NCI-H460 (cell line): ENCODE measurements at places on chromosomes 4 and X. TPM values are rescaled to one million over a fixed set of nuclear protein-coding genes. Genes with fewer than 3 reads are reported as not detected.
A peak's percentile ranks its signal among the peaks of the same experiment; 100 is the strongest.

GRCh38 chr4:167785523-167785922, 306.8 kb upstream of the ANXA10 start:
- DNase-seq, result no peak

- no peak for DNase-seq
Measured at GRCh38 chrX:22203186-22203585, 69.5 kb upstream of the CBLL2 start.

- DNase-seq, result no peak
Measured at GRCh38 chr4:37646247-37646646, 39.9 kb downstream of the RELL1 start.

DNA sequence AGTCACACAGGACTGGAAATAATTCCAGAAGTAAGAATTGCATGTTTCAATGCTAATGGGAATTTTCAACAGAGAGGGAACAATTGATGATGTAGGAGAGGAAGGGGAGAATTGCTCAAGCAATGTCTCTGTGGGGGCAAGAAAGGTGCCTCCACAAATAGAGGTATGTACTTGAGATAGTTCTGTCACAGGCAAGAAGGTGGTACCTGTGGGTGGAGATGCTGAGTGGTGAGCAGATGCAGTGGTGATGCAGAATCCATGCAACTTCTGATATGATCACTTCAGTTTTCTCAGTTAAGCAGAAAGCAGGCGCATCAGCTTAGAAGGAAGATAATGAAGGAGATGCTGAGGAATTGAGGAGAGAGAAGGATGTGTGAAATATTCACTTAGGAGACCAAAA, 55.1 kb upstream of the SEC24B start:
- no peak for DNase-seq

GRCh38 chr4:183256756-183257385, 63.2 kb downstream of the CLDN22 start:
- peak; percentile 30 for DNase-seq

GRCh38 chrX:15043538-15043937, 170.3 kb downstream of the MOSPD2 start:
- DNase-seq, result no peak

DNA sequence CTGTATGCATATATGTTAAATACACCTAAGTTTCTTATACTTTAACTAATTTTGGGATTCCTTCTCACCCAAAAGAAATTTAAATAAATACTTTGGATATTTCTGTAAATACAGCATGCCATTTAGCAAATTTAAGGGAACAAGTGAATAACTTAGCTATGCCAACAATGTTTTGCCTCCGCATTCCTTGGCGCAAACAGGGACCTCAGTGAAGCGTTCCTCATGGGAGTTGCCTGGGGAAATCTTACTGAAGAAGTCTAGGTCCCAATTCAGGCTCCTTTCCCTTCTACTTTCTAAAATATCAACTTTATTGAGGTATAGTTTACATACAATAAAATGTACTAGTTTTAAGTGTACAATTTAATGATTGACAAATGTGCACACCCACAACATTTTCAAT, 25.0 kb downstream of the COL4A5 start:
- DNase-seq, result no peak

The RNF212 gene
- total RNA-seq, result 9.9 and 13.3 TPM in 2 replicates

The PPP2R2C gene
- total RNA-seq, result 14.9 and 17.6 TPM in 2 replicates

DNA sequence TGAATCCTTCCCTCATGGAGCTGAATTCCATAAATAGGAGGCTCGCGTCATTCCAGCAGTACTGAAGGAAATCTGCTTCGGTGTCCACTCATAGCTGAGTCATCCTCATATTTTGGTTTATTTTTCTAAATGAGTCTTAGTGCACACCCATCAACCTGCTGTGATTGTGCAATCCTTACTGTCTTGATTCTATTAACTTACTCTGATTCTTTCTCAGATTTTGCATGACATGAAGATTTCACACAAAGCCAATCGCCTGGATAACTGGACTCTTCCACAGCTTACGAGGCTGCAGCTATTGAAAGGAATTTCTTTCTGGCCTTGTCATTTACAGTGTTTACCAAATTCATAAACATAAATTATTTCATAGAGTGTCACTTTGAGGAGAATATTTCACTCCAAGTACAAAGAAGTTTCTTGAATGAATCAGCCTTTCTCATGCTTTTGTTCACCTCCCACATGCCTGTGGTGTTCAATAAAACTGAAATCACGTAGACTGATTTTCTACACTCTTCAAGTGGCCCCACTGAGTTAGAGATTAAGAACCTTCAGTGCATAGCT, 207.6 kb upstream of the SLITRK2 start:
- DNase-seq, result peak; percentile 66

DNA sequence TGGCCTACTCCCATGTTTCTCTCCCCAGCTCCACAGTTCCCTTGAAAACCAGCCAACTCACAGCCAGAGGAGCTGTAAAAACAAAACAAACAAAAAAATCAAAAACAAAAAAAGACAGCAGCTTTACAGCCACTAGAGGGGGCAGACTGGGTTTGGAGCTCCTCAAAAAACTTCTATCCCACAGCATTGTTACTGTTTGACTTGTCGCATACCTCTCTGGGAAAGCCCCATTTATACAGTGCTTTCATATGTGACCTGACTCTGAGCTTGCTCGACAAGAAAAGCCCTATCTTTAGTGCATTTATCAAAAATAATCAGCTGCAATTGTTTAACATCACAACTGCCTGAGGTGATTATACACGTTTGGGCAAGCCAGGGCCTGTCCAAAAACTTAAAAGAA, 21.6 kb downstream of the TSPAN6 start:
- peak; percentile 43 for DNase-seq

- peak; percentile 56 for DNase-seq
Measured at GRCh38 chrX:153032397-153033118, 23.7 kb upstream of the PNMA3 start.

The BCORL1 gene
- total RNA-seq, result 2.0 and 2.8 TPM in 2 replicates

DNA sequence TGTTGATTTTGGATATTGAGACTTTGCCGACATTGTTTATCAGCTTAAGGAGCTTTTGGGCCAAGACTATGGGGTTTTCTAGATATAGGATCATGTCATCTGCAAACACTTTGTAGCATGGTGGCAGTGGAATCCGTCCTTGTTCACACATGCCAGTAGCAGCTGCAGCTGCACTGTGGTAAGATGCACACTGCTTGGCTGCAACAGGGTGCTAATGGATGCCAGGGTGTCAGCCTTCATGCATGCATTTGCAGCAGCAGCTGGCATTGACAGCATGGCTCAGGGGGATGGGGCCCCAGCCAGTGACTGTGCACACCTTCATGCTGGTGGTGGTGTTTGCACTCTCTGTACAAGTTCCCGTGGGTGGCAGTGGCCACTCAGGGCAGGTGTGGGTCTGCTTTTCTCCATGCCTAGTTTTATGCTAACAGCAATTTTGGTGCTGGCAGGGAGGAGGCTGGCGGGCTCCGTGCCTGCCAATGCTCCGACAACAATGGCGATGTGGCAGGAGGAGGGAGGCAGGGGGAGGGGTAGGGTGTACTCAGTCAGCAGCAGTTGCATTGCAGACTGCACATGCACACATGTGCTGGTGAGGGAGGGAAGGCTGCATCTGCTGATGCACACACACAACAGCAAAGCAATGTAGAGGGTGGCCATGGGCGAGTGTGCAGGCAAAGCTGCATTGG, 37.5 kb downstream of the BEX3 start:
- DNase-seq, result no peak

The SORCS2 gene
- total RNA-seq, result not detected in 2 replicates

- DNase-seq, result no peak
Measured at GRCh38 chrX:70001708-70002341, 47.9 kb downstream of the AWAT2 start.

The IGFBP7 gene
- 4.3 and 6.5 TPM in 2 replicates for total RNA-seq

The FAM47E gene
- 0.30 and 0.78 TPM in 2 replicates for total RNA-seq

GRCh38 chrX:123236859-123237258, 52.8 kb downstream of the GRIA3 start:
- no peak for DNase-seq

The F8 gene
- 3.4 and 5.3 TPM in 2 replicates for total RNA-seq

DNA sequence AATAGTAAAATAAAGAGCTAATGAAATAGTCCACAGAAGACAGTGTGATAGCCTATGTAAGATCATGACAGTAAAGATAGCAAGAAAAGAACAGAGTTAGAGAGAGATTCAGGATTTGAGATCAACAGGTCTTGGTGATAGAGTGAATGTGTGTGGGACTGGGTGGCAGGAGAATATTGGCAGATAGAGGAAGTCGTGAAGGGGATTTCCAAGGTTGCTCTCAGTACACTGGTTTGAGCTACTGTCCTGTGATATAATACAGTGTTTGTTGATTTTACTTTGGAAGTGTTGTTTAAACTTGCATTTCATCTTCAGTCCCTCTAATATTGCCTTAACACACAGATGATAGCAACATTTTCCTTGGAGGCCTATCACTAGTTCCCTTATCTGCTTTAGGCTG, 44.1 kb downstream of the DTHD1 start:
- DNase-seq, result no peak

- DNase-seq, result no peak
Measured at GRCh38 chrX:31132821-31133241, 61.0 kb upstream of the FTHL17 start.

The ADAD1 gene
- total RNA-seq, result not detected in 2 replicates

DNA sequence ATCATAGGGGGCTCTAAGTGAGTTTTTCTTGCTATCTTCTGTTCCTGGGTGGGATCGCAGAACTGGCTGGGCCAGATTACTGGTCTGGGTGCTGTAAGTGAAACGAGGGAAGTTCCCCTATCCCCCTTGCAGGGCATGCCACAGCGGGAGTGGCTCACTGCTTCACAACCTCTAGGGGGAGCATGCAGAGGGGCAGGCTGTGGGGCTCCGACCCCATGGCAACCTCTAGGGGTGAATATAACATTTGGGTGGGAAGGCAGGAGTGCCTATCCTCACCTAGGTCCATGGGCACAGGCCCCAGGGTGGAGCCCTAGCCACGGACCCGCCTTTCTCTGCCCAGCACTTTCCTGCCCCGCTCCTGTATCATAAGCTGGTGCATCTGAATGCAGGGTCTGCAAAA, 1.7 kb upstream of the RRAGB start:
- no peak for DNase-seq

The EREG gene
- 2.7 and 3.8 TPM in 2 replicates for total RNA-seq

DNA sequence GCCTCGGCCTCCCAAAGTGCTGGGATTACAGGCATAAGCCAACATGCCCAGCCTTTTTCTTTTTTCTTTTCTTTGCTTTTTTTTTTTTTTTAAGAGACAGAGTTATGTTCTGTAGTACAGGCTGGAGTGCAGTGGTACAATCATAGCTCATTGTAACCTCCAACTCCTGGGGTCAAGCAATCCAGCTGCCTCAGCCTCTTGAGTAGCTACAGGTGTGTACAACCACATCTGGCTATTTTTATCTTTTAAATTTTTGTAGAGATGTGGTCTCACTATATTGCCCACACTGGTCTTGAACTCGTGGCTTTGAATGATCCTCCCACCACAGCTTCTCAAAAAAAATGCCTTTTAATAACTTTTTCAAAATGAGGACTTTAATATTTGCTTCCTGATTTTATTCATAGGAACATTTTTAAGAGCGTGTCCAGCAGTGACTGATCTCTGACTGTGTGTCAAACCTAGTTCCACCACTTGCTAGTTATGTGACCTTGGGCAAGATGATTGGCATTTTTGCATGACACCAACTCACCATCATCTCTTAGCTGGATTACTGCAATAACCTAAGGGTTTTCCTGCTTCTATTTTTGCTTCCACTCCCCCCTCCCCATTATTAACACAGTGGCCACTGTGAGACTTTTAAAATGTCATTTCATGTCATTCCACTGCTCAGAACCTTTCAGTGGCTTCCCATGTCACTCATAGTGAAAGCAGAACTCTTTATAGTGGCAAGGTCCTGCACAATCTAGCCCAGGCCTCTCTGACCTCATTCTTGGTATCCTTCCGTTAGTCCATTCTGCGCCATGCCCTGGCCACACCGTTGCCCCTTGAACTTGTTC, 4.5 kb upstream of the TNIP3 start:
- no peak for DNase-seq

DNA sequence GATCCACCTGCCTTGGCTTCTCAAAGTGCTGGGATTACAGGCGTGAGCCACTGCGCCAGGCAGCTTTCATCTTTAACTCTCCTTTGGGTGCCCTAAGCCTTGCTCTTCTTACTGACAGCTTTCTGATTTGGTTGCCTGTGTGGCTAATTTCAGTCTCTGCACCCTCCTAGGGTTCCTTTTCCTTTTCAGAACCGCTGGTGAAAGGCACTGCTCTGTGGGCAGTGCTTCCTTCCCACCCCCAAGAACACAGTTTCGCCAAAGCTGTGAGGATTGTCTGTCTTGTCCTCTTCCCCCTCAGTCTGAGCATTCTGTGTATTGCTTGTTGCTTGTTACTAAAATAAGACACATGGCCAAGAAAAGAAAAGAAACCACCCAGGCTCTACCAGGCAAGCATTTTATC, 101.4 kb upstream of the FRMPD3 start:
- DNase-seq, result no peak

DNA sequence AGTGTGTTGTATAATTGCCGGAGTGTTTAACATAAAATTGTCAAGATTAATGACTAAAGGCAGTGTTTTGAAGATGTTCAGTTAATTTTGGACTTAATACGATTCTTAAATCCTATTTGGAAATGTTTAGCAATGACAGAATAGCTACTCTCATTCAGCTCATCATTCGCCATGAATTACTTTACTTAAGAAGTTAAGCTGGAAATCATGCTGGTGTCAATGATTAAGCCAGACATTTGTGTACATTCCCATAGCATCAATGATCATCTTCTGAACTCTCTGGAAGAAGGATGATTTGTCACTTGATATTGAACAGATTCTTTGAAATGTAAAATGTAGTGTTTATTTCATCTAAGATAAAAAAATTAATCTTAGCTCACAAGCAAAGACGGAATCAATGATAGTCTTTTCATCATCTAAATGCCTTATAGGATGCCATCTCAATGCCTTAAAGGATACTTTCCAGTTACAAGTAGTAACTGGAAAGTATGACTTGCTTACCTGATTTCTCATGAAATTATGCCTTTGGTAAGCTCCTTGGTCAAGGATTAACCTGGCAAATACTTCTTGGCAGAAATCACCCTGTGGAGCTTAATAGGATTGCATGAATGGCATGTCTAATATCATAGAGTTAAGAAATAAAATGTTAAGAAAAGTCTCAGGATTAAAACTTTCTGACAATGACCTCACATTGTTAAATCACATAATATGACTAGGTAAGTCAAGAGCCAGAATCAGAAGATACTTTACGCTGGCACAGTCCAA, 515.5 kb upstream of the AGA start:
- no peak for DNase-seq

The SLC10A6 gene
- total RNA-seq, result not detected in 2 replicates

The FGG gene
- total RNA-seq, result 5.6 and 5.8 TPM in 2 replicates

GRCh38 chrX:113422323-113422722, 581.7 kb upstream of the AMOT start:
- DNase-seq, result no peak

The CLDN2 gene
- not detected in 2 replicates for total RNA-seq

- DNase-seq, result no peak
Measured at GRCh38 chr4:2941138-2942036, 21.8 kb downstream of the NOP14 start.

DNA sequence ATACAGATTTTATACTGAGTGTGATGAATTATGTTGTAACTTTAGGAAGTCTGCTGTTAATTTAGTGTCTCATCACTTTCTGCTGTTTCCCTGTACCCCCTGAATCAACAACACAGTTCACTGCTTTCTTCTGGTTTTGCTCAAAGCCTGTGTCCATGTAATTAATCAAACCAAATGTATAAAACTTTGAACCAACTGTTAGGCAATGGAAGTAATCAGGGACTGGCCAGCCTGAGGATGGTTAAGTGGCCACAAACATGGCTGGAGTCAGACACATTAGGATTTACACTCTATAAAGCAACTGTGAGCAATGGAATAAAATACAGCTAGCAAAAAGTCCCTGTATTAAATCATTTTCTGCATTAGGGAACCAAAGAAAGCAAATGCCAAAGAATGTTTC, 42.6 kb downstream of the CXCL1 start:
- no peak for DNase-seq

The CCDC149 gene
- 2.0 and 2.4 TPM in 2 replicates for total RNA-seq
